ENCODE measurements at places on chromosomes 13 and 19.

- peak; percentile 14 for DNase-seq
These were observed at the start of gene MLNR for GRCh38 chr13:49220036-49220855. Gene MLNR, plus strand, starts transcription at chr13:49220338. Its CDS starts 0 bp downstream, at chr13:49220338.

DNA sequence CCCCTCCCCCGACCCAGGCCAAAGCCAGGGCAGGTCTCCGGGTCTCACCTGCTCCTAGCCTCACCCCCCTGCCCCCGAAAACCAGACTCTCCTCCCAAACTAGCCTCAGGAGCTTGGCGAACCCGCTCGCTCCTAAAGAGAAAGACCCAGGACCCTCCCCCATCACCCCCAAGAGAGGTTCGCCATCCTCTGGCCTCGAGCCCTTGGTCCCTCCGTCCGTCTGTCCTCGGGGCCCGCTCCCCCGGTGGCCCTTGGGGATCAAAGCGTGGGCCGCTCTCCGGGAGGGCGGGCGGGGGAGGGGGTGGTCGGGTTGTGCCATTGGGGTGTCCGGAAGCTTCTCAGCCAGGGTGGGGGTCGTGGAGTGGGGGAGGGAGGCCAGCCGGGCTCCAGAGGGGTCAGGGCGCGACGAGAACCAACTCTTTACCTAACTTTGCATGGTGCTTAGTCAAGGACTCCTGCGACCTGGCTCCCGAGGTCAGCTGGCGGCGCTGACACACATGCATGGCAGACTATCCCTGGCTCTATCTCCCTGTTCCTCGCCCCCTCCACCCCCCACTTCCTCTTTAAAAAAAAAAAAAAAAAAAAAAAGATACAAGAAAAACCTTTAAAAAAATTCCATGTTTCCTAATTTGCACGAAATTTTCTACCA, 15.6 kb downstream of the SMIM24 start:
- DNase-seq, result no peak

DNA sequence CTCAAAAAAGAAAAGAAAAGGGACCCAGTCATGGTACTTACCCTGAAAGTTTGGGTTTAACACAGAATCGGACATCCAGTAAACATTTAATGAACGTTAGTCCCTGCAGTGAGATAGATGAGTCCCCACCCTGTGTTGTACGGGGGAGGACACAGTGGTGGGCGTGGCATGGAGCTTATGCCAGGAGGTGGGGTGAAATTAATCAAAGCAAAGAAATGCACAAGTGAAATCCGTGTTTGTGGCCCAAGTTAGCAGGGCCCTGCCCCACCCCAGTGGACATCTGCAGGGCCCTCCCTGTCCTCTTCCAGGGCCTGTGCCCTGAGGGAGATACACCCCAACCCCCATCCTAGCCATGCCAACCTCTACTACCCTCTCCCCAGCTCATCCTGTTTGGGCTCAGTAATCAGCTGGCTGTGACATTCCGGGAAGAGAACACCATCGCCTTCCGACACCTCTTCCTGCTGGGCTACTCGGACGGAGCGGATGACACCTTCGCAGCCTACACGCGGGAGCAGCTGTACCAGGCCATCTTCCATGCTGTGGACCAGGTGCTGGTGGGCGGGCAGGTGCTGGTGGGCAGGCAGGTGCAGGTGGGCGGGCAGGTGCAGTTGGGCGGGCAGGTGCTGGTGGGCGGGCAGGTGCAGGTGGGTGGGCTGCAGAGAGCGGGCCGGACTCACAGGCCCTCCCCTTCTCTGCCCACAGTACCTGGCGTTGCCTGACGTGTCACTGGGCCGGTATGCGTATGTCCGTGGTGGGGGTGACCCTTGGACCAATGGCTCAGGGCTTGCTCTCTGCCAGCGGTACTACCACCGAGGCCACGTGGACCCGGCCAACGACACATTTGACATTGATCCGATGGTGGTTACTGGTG, 3.9 kb downstream of the MCOLN1 start:
- DNase-seq, result no peak

- DNase-seq, result no peak
These were observed 85.9 kb downstream of the SLITRK1 start for GRCh38 chr13:83796364-83796763.

GRCh38 chr19:17673937-17674799, 14.0 kb downstream of the UNC13A start:
- DNase-seq, result no peak

- no peak for DNase-seq
These were observed 3.8 kb upstream of the ALOX5AP start for GRCh38 chr13:30731361-30732045.

DNA sequence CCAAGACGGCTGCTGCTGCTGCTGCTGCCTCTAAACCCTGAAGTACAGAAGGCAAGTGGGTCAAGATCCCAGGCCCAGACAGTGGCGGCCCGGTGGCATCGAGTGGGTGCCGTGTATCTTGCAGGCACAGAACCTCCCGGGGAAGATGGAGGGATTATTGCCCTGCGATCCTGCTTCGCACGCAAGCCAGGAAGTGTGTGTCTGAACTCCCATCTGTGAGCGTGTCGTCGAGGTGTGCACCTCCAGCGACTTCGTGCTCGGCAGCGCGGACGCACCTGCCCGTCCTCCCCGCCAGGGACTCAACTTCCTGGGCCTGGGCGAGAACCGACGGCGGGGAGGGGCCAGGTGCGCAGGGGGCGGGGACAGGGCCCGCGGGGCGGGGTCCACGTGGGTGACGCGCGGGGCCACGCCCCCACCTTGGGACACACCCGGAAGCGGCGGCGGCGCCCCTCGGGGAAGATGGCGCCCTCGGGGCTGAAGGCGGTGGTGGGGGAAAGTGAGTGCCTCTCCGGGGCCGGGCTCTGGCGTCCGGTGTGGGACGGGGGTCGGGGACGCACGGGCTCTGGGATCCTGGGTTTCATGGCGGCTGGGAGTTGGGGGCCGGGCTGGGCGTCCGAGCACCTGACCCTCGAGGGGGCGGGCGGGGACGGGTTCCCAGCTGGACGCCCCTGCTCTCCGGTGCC, at the start of gene STXBP2:
Gene STXBP2, plus strand, starts transcription at position 420 of the 683 bp plus-strand sequence. Its CDS starts 40 bp downstream, at position 460.
- peak; percentile 93 for DNase-seq

- DNase-seq, result no peak
These were observed 1067.7 kb upstream of the SPRY2 start for GRCh38 chr13:81408647-81409046.

DNA sequence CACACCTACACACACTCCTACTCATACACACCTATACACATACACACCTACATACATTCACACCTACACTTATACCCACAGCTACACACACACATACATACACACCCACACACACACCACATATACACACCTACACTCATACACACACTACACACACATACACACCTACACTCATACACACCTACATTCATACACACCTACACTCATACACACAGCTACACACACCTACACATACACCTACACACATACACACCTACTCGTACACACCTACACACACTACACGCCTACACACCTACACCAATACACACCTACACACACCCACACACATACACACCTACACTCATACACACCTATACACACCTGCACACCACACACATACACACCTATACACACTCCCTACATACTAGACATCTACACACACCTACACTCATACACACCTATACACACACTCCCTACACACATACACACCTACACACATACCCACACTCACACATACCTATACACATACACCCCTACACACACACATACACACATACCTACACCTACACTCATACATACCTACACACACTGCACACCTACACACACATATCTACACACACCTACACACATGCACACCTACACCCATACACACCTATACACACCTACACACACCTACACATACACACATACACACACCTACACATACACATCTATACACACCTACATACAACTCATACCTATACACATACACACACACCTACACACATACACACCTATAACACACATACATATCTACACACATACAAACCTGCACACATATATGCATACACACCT, 285.2 kb upstream of the MAB21L1 start:
- no peak for DNase-seq

- DNase-seq, result peak; percentile 57
These were observed 13.0 kb downstream of the PGLYRP1 start for GRCh38 chr19:46009530-46010510.

GRCh38 chr13:21297447-21297846, 121.0 kb downstream of the MRPL57 start:
- no peak for DNase-seq

DNA sequence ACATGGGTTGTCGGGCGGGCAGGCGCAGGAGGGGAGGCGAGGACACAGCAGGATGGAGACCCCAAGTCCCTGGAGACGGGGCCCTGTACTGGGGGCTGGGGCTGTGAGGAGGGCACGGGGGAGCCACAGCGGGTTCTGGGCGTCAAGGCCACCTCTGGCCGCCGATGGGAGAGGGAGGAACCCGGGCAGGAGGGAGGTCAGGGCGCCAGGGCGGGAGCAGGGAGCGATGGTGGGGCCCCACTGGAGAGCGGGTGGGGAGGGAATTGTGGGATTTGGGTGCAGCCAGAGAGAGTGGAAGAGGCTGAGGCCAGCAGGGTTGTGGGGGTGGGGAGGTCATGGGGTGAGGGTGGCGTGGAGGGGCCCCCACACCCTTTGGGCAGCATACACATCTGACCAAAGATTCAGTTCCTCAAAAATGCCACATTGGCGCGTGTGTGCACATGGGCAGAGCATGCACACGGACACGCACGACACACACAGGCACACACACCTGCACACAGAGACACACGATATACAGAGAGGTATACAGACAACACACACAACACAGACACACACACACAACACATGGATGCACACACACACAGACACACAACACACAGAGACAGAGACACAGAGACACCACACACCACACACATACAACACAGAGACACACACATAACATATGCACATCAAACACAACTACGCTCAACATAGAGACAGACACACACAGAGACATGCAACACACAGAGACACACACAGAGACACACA, 54.9 kb downstream of the AP1M1 start:
- no peak for DNase-seq

- DNase-seq, result no peak
These were observed 47.1 kb downstream of the ZNF568 start for GRCh38 chr19:36963280-36963679.

DNA sequence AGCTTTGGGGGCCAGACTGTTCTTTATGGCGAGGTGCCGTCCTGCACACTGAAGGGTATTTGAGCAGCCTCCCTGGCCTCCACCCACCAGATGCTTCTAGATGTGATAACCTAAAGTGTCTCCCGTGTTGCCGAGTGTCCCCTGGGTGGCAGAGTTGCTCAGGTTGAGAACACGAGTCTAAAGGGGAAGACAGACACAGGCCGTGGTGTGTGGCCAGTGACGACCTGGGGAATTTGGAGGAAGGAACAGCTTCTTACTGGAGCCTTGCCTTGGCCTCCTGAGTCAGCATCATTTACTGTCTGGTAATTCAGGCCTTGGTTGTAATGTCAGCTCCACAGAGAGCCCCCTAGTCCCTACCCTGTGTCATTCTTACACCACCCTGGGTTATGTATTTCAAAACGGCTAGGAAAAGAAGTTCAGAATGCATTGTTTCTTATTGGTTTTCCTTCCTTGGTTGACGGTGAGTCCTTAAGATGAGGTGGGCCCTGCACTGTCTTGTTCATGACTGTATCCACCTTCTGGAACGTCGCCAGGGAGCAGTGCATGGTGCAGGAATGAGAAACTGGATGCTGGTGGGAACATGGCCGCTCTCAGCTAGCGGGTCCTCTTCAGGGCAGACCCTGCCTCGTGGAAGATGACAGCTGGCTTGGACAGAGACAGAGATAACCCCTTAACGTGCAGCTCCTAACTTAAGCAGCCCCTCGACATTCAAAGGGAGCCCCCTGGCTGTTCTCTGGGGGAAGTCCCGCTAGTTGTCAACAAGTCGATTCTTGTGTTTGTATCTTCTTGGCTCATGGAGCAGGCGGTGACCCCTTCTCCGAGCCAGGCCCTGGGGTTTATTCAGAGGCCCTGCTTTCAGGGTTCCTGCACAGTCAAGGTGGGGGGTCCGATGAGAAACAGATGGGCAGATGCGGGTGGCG, 7.2 kb downstream of the SIN3B start:
- DNase-seq, result no peak

- DNase-seq, result no peak
These were observed 3.0 kb upstream of the C19orf81 start for GRCh38 chr19:50646074-50646807.

DNA sequence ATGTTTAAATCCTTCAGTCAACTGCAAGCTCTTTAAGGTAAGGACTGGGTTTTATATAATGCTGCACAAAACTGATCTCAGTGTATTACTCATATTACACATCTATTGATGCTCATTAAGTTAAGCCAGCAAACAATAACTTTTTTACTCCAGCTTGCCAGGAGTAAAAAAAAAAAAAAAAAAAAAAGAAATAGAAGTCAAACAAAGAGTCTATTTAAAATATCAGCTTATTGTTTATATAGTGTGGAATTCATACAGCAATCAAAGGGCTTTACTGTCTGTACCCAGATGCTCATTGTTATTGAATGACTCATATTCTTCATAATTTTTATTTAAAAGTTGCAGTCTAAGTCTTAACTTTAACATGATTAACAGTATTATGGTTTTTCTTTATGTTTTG, 21.8 kb upstream of the KBTBD7 start:
- no peak for DNase-seq

DNA sequence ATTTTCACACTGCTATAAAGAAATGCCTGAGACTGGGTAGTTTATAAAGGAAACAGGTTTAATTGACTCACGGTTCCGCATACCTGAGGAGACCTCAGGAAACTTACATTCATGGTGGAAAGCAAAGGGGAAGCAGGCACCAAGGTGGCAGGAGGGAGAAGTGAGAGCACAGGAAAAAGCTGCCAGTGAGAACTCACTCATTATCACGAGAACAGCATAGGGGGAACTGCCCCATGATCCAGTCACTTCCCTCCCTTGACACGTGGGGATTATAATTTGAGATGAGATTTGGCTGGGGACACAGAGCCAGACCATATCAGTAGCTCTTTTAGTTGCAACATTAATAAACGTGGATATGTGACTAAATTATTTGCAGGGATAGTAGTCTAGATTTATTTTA, 4.3 kb upstream of the KCTD4 start:
- no peak for DNase-seq

DNA sequence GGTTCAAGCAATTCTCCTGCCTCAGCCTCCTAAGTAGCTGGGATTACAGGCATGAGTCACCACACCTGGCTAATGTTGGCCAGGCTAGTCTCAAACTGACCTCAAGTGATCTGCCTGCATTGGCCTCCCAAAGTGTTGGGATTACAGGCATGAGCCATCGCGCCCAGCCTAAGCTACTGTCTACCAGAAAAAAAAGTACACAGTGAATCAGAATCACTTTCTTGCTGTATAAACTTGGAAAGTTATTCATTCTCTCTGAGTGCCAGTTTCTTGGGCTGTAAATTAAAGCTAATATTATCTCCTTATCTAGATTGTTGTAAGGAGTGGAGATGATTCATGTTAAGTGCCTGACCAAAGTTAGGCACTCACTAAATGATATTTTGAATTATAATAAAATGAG, 242.8 kb downstream of the ENOX1 start:
- no peak for DNase-seq

- DNase-seq, result no peak
These were observed 456.2 kb downstream of the PCDH20 start for GRCh38 chr13:60959427-60959826.

- no peak for DNase-seq
These were observed 174.6 kb downstream of the TDRD3 start for GRCh38 chr13:60571571-60571970.

GRCh38 chr13:44368599-44369368, 4.8 kb upstream of the SERP2 start:
- no peak for DNase-seq

- DNase-seq, result no peak
These were observed 3.0 kb upstream of the PLIN4 start for GRCh38 chr19:4521170-4521887.

- no peak for DNase-seq
These were observed 12.0 kb upstream of the DZIP1 start for GRCh38 chr13:95656386-95657015.

All from activated T-helper 1 cell treated with anti-CD3 and anti-CD28 coated beads, Interleukin-2, amount 50 U/mL, for 16 hours (primary cell).